ENCODE measurements at places on chromosomes 2 and 18.

DNA sequence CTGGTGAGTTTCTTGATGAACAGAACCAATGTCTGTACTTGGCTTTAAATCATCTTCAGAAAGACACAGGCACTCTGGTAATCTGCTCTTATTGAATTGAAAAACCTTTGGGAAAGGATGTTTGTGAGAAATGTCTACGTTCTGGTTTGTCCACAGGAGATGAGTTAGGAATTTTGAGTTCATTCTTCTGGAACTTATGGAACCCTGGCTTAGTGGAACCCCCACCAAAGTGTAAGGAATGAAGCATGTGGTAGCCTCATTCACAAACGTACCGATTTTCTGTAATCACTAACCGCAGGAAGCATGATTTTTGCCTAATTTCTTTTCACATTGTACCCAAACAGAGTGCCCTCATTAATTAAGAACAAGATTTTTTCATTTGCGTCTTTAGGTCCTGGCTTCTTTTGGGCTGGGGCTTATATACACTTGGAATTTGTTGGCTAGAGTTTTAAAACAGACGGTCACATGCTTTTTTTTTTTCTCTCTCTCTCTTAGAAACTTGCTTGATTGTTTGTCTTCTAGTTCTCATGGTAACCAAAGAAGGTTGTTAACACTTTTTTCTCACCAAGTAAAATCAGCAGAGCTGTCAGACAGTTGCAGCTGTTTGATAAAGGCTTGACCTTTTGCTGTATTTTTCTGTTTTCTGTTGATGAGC lies 314.1 kb upstream of the THUMPD2 start:
- no peak for DNase-seq

DNA sequence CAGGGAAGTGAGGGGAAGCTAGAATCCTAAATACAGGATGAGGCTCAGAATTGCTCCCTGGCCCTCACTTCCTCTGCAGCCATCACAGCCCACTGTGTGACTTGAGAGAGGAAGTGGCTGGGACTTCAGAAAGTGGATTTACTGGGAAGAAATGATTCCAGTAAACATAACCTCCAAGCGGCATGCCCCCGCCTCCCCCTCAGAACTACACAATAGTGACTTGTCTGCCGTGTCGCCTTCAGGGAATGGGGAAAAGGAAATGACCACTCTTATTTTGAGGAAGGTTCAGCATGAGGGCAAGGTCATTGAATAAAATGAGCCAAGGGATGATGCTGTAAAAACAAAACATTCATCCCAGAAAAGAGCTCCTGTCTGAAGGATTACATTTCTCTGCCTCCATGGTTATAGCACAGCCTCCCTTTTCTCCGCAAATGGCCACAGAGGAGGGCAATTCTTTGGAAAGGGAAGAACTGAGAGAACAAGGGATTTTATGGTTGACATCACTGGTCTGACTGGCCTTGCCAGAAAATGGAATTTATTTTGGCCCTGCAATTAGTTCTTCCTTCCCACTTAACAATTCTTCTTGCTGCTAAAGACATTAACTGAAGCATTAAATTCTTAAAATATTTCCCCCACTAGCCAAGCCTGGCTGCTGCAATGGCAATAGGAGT lies 78.9 kb upstream of the DAPL1 start:
- no peak for DNase-seq

GRCh38 chr2:109148117-109148746 lies 19.2 kb downstream of the SH3RF3 start:
- no peak for DNase-seq

DNA sequence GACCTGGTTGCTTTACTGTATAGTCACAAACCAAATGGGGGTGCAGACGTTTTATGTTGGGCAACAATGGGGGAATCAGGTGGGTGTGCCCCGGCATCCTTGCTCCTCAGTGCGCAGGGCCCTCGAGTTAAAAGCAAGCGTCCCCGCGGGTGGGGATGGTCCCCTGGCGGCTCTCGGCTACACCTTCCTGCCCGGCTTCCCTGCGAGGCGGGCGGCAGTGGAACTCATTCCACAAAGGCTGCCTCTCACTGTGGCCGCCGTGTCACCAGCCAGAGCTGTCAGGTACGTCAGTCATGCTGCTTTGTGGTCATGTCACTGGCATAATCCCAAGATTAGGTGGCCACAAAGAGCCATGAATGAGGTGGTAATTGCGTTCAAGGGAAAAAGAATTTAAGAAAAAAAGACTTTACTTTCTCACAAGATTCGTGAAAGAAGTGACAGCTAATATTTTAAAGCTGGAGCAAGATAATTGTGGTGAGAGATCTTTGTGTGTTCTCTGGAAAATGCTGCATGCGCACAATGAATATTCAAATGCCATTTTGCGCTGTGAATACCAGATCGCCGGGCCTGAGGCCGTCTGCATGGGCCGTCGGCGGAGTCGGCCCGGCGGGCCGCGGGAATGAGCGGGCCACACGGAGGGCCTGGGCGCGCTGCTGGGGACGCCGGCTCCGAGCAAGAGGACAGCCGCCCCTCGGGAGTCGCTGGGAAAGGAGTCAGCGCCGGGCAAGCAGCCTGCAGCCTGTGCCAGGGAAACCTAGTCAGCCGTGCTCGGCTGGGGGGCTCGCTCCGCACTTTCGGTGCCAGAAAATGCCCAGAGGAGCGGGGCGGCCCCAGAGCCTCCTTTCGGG lies 82.3 kb upstream of the LDLRAD4 start:
- DNase-seq, result peak; percentile 19

DNA sequence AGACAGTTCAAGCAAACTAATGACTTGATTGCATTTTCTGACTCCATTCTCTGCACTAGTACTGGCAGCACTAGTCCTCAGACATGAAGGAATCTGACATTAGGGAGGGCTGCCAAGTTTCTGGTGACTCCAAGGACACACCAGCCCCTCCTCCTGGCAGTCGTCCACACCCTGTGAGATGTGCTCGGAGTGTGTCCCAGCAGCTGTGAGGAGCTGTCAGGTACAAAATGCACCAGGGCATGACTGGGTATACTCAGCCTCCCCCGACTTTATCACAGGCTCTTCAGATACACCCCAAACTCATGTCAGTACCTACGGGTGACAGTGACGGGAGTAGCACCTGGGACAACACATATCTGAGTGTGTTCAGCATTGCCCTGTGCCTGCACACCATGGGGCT lies 43.1 kb downstream of the EDAR start:
- no peak for DNase-seq

GRCh38 chr2:85735691-85736090 lies 18.1 kb upstream of the ATOH8 start:
- no peak for DNase-seq
